Hematopoietic multipotent progenitor cell treated with erythropoietin and hydrocortisone succinate and interleukin-3 and kit ligand, for 8 days (in vitro differentiated cells): ENCODE measurements at places on chromosomes 3 and 15.

DNA sequence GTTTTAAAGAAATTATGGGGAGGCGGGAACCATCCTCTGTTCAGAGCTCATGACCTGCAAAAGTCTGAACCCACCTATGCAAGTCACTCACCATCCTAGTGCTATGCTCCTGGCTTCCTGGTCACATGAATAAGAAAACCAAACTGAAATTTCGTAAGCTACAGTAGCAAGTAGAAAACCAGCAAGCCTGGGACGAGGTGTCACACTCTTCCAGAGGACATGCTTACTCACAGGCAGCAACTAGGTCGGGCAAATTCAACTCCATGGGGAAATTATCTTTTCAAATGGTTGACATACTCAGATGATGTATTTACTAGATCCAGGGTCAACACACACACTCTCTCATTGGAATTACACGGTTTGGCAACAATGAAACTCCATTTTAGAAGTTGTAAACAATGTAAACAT is 31.3 kb downstream of the LDHAL6B start:
- no peak for DNase-seq

DNA sequence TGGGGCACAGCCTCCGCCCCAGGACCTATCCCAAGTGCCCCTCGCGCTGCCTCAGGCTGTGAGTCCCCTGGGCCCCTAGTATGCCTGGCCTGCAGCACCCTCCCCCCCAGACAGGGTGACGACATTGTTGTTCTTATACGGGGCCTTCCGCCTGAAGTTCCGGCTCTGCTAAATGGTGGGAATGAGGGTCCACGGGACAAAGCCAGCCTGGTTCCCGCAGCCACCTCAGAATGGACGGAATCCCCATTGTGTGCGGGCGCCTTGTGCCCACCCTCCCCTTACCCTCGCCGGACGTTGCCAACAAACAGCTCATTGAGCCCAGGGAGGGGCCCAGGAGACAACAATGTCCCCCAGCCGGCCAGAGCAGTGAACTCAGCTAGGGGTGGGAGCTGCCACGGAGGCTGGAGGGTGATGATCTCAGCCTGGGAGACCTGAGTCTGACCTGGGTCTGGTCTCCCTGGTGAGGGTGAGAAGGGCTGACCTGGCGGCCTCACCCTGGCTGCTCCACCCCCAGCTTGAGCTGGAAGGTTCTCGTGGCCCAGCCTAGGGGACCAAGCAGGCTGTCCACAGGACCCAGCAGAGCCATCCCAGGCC is 10.2 kb upstream of the DLL4 start:
- no peak for DNase-seq

DNA sequence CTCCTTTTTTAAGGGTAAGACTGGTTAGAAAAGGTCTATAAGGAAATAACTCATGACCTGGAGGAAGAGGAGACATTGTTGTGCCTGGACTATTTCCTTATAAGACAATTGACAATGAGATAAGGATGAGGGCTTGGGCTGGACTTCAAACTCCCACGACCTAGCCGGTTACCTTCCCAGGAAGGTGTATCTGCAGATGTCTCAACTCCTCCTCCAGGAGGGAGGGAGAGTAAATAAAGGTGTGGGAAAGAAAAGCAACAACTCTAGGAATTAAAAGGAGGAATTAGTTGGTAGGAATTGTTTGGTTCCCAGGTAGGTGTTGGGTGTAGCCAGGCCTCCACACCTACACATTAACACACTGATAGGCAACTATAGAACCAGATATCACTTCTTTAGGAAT is 97.8 kb upstream of the TBL1XR1 start:
- no peak for DNase-seq

DNA sequence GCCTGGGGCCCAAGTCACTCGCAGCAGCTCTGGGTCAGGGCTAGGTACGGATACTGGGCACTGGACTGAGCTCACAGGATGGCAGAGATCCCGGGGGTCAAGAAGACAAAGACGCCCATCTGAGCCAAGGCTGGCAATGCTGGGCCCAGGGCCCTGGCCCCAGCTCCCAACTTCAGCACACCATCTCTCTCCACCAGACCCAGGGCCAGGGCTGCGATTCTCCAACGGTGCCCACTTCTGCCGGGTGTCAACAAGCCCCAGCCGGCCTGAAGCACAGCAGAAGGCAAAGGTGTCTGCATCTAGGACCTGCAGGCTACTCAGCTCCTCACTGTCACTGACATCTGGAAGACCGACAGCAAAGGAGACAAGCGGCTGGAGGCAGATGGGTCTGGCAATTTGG is 8.6 kb downstream of the WDR73 start:
- DNase-seq, result no peak

DNA sequence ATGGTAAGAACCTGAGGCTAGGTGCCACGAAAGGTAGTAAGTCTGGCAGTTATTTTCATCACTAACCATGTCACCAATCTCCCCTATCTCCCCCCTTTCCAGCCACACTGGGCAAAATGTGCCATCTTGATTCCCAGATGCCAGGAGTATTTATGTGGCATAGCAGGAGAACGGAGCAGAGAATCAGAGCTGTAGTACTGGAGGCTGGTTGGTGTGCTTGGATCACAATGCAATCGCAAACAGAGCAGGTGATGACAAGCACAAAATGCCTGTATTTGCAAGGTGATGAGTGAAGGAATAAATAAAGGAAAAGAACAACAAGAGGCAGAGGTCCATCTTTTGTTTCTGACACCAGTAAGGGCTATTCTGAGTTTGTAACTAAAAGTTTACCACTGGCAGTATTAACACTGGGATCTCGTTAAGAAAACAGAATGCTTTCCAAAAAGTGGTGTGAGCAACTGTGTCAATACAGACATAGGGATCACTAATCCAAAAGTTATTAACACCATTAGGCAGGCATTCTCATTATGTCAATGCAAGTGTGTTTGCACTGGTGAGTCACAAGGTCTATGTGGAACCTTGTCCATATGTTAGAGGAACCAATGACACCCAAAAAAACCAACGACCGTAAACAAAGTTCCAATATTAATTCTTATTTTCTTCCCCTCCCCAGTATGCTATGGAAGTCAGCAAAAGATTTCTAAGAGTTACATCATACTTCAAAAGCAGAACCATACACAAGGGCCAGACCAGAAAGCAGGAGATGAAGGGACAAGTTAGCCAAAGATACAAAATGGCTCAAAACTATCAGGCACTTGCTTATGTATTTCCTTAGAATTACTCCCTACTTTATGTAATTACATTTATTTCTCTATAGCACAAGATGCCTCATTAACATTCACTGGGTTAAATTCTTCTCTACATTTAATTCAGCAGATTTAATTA is 556.6 kb downstream of the FOXP1 start:
- DNase-seq, result no peak

DNA sequence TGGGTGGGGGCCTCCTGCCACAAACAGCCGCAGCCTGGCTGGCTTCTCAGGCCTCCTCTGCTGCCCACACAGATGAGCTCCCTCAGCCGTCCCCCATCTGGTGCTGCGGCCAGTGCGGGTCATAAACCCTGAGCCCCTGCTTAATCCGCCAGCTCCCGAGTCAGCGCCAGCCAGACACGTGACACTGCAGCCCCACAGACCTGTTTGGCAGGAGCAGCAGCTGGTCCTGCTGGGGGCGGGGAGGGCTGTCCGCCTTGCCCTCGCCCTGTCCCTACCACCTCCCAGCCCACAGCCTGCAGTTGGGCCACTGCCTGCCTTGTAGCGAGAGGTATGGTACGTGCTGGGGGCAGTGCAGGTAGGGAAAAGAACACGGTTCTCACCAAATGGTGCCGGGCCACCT is 86.2 kb downstream of the IQSEC1 start:
- DNase-seq, result no peak

DNA sequence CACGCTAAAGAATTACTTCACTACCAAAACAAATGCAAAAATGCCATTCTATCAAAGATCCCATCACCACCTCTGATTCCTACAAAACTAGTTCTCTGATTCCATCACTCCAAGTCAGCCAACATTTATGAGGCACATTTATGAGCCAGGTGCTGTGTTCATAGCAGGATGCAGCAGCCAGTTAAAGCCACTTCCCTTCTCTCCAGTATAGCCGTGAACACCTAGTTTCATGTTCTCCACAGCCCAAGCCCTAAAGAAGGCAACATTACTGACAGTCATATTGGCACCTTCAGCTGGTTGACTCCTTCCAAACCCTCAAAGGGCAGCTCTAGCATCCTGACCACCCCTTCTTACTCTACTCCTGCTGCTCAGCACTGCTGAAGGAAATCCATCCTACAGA is 36.4 kb downstream of the RYK start:
- DNase-seq, result no peak
